ENCODE measurements at places on chromosomes 6 and 20.

DNA sequence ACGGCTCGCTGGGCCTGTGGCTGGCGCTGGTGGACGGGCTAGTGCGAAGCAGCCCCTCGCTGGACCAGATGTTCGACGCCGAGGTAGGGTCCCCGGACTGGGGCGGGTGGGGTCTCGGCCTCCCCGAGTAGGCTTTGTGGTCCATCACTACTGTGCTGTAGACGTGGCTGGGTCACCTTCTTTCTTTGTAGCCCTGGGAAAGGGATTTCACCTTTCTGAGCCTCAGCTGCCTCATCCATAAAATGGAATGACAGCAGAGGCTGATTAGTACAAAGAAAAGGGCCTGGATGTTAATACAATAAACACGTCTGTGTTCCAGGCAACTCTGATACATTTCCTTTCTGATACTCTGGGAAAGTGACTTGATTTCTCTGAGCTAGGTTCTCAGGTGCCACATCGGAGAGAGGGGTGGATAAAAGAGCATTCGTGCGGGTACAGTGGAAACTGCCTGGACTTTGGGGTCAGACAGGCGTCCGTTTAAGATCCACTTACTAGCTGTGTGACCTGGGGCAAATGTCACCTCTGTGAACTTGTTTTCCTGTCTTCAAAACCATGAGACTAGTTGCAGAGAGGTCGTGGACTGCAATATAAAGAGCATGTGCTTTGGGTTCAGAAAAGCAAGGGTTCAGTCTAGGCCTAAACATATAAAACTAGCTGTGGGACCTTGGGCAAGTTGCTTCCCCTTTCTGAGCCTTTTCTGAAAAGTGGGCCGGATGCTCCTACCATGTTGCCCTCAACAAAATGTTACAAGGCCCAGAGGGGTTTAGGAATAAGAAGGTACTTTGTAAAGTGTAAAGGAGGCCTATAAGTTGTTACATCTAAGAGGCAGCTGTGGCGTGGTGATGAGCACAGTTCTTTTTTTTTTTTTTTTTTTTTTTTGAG lies 896 bp downstream of the SYS1 start:
- no peak for DNase-seq

DNA sequence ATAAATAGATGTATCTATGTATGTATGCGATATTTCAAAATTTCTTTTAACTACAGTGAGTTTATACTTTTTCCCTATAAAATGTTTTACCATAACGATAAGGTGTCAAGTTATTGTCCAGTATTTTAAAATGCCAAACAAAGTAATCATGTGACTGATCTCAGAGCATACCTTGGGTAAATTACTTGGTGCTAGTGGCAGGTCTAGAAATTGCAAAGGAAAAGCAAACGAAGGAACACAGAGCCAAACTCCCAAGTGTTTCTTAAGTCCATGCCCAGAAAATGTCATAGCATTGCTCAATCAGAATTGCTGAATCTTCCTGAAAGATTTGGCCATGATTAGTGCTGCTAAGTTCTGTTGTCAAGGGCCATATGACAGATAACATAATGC lies 77.5 kb downstream of the CAP2 start:
- no peak for DNase-seq

DNA sequence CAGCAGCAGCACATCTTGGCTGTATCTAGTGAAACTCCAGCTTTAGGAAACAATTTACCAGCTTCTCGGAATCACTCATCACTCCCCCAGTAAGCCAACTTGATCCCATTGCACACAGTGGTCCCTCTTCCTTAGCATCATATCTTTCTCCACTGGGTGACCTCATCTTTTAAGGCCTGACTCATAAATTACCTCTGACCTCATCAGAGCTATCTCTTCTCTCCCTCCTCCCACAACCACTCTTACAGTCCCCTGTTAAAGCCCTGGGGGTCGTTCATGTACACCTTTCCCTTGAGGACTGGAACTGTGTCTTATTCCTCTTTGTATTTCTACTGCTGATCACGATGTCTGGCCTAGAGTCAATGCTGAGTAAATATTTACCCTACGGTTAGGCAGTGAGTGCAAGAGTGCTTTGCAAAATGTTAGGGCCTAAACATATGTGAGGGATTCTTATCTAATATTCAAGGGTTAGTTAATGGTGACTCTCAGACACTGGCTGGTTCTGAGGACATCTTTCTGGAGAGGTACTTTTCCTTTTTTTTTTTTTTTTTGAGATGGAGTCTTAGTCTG lies 187.2 kb downstream of the LRFN2 start:
- no peak for DNase-seq

DNA sequence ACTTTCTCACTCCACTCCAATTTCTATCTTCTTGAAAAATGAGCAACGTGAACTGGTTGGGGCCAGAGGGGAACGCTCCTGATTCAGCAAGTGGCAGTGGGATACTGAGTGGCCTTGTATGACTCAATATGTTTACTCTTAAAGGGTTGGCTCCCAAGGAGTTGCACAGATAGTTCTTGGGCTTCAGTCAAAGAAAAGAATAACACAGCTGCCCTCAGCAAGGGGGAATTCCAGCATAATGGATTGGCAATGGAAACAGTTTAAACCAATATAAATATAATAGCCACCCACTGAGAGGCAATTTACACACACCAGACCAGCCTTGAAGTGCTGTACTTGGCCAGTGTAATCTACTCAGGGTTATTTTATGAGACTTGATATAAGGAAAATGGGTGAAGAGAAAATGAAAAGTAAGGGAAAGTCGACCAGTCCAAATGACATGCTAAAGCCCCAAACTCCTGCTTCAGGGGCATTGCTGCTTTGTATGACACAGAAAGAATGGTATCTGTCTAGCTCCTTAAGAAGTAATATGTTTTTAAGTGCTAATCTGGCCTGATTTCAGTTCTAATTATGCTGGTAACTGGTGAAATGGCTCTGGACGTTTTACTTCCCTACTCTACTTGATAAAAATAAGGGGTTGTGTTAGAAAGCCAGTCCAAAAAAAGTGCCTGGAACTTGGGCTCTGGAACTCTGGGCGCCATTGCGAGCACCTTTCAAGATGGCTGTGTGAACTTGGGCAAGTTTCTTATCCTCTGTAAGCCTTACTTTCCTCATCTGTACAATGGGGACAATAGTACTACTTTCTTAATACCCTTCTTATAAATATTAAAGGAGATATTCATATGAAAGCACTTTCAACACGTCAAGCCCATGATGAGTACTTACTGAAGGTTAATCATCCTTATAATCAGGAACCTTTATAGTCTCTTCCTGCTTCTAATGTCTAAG lies 712.9 kb upstream of the MAP3K7 start:
- DNase-seq, result no peak

GRCh38 chr6:16849988-16850680 lies 88.9 kb upstream of the ATXN1 start:
- no peak for DNase-seq

- DNase-seq, result no peak
These were observed 39.2 kb downstream of the DPPA5 start for GRCh38 chr6:73314577-73315492.

DNA sequence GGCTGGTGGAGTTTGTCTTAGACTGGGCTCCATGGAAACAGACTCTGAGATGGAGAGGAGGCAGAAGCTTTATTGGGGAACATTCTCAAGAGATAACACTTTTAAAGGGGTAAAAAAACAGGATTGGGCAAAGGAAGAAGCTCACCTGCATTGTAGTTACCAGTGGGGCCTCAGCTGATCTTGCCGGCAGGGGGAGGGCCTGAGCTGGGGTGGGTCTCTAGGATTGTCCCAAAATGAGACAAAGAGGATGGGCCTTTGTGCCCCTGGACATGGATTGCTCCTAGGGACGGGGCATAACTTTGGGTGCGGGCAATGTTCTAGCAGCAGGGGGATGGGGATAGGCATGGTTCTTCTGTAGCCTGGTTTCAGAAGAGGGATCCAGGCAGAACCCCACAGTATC lies 12.5 kb downstream of the SGK2 start:
- no peak for DNase-seq

DNA sequence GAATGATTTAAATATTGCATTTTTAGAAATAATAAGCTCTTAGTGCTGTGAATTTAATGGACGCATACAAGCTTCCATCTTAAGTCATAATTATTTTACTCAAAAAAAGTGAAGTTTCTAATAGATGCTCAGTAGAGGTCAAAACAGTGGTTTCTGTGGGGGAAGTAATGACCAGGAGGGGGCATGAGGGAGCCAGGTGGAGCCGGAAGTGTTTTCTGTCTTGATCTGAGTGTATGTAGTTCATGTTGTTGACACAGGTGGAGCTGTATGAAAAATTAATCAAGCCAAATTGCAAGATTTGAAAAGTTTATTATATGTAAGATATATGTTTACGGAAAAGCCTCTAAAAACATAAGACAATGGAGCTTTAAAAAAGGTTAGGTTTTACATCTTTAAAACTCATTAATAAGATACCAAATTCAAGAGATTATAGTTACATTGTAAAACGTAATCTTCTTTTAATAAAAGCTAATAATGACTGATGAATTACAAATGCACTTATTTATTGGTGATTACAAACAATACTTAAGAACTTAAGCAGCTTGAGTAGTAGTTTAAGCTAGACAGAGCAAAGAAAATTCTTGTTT lies 68.0 kb downstream of the PLAGL1 start:
- no peak for DNase-seq

- no peak for DNase-seq
These were observed 47.4 kb downstream of the CYP39A1 start for GRCh38 chr6:46605091-46605797.

DNA sequence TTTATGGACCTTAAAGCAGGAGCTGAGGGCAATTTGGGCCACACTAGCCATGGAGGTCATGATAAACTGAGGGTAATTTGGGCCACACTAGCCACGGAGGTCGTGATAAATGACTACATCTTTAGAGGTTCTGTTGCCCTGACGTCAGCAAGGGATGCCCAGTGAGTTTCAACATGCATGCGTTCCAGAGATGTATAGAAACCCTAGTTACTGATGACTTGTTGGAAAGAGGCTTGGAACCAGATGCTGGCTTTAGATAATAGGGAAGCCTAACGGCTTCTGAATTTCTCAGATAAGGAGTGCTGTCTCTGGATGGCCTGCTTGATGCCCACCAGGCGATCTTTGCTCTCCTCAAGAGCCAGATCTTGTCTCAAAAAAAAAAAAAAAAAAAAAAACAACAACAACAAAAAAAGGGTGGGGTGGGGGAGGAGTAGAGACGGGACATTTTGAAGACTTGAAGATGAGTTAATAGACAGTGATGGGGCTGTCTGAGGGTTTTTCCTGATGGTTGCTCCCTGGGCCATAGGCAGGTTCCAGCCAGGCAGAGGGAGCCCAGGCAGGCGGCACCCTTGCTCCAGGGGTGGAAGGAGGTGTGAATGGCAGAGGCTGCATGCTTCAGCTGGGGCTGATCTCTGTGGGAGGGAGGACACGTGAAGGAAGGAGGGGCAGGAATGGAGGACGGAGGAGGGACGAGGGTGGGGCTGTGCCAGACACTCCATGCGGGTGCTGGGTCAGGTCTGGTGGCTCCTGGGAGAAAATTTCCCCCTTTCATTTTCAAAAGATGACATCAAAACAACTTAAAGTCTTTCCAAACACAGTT lies 27.0 kb upstream of the FRMD1 start:
- no peak for DNase-seq

GRCh38 chr6:135230711-135231468 lies 49.8 kb downstream of the MYB start:
- DNase-seq, result no peak

DNA sequence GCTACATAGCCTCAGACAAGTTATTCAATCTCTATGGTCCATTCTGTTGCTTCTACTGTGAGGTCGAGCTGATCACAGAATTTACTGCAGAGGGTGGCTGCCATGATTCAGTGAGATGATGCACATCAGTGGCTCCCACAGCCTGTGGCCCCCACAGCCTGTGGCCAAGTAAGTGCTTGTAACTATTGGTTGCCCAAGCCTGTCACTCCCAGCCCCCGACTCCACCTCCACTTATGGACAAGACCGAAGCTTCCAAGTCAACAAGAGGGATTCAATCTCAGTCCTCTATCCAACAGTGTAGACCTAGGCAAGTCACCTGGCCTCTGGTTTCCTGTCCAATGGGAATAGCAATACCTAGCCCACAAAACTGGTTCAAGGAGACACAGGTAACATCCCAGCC lies 8.2 kb downstream of the KCNK5 start:
- no peak for DNase-seq

- DNase-seq, result no peak
These were observed 17.3 kb upstream of the ID1 start for GRCh38 chr20:31587545-31588389.

DNA sequence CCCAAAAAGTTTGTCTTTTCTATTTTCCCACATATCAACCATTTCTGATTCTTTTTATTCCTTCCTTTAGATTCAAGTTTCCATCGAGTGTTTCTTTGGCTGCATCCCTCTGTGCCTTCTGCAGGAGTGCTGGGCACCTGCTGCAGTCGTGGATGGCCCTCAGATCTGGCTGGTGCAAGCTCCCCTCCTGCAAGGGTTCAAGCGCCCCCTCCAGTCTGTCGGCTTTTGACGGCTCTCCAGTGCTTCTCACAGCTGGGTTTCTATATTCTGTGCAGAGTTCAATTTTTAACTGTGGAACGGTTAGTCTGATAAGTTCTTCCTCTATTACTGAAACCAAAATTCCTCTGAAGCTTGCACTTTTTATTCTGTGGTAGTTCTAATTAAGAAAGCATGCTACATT lies 132.1 kb downstream of the HUS1B start:
- no peak for DNase-seq

- no peak for DNase-seq
These were observed 6.6 kb upstream of the WFDC2 start for GRCh38 chr20:45462711-45463509.

- no peak for DNase-seq
These were observed 30.1 kb downstream of the CMTR1 start for GRCh38 chr6:37463110-37463509.

GRCh38 chr6:127053032-127053874 lies 65.2 kb upstream of the RSPO3 start:
- DNase-seq, result no peak

DNA sequence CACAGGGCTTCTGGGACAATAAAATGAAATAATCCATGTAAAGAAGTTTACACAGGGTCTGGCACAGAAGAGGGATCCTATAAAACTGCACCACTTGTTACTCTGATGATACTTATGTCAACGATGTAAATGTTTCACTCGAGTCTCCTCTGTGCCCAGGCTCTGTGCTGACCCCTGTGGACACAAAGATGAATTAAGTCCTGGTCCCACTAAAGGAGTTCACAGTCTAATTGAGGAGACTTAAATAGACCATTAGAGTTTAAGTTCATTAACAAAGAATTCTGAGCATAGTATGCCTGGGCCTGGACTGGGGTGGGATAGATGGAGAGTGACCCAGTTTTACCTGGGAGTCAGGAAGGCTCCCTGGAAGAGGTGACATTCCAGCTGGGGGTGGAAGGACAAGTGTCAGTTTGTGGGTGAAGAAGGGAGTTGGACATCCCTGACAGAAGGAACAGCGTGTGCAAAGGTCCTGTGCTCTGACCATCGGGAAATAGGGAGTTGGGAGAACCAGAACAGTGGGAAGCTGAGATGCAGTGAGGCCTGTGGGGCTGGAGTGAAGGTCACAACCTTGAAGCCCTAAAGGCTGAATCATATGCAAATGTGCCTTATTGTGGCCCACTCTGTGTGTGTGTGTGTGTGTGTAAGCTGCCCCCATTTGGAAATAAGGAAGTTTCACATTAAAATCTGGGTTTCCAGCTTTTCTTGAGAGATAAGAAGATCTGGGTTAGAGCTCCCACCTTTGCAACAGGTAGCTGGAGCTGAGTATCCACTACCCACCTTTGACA lies 1.1 kb downstream of the OCSTAMP start:
- DNase-seq, result no peak

- DNase-seq, result no peak
These were observed 1.4 kb downstream of the MTCL3 start for GRCh38 chr6:127517693-127518092.

Measured in activated CD8-positive, alpha-beta memory T cell treated with anti-CD3 and anti-CD28 coated beads for 4 hours (primary cell).